ENCODE measurements at places on chromosomes 5 and 9.
A peak's percentile ranks its signal among the peaks of the same experiment; 100 is the strongest.

DNA sequence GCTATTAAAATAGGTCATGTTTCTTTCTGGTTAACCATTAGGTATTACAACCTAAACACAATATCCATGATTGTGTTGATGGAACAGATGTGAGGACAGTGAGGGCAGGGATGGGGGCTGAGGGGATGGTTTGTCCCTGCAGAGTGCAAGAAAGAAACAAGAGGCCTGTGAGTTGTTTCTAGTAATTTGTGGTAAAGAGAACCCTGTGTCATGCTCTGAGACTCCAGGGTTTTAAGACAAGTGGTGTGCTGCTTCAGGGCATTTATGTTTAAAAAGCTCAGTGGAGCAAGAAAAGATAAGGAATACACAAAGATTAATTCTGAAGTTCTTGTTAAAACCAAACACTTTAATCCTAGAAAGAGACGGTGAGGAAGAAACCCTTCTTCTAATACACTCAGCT, 656.5 kb downstream of the TLE1 start:
- no peak for DNase-seq

DNA sequence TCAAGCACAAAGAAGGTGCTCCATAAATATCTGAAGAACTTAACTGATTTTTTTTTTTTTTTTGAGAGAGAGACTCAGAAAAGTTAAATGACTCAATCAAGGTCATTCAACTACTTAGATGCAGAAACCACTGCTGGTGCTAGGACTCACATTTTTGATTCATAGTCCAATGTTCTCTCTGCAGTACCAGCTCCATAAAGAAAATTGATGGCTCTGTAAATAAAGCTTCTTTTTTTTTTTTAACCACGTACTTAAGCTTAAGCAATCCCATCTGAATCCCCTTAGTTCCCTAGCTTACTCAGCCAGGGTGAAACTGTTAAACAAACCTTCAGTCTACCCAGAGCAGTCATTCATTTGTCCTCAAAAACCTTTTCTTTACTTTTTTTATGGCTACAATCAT, 657.0 kb upstream of the WWC1 start:
- DNase-seq, result no peak

DNA sequence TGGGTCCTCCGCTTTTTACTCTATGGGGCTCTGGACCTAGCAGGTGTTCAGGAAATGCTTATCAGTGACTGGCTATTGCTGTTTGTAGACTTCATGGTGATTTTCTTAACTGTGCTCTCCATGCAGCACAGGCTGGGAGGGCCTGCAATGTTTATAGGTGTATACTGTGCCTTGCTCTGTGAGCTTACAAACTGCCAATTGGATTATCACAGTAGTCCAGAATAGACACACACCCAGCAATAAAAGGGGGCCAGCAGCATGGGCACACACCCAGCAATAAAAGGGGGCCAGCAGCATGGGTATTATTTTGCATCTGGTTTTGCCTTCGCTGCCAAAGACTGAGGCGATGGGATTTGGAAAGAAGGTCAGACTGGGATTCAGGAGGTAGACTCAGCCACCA, 100.0 kb downstream of the CRB2 start:
- DNase-seq, result no peak

DNA sequence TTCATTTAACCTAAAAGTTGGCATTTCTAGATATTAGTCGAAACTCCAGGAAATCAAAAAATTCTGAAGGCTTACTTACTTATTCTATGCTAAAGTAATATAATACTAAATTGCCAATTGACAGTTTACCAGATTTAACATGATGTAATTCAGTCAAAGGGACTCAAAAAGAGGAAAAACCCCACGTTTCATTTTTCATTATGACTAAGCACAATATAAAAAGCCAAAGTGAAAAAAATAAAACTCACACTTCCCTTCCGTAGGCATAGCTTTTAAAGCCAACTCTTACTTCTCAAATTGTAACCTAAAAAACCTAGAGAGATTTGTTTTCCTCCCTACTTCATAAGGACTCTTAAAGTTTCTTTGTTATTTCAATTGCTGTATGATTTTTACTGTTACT, 146.6 kb downstream of the RAPGEF6 start:
- DNase-seq, result no peak

GRCh38 chr5:179154346-179154990, 94.3 kb downstream of the ZNF354C start:
- no peak for DNase-seq

- no peak for DNase-seq
These were observed 109.4 kb downstream of the MAT2B start for GRCh38 chr5:163614787-163615186.

GRCh38 chr5:54398191-54398590, 57.3 kb upstream of the HSPB3 start:
- DNase-seq, result no peak

GRCh38 chr5:151483176-151483575, 35.8 kb downstream of the SLC36A1 start:
- DNase-seq, result no peak

GRCh38 chr9:71549023-71549422, 219.3 kb downstream of the CEMIP2 start:
- DNase-seq, result no peak

- no peak for DNase-seq
These were observed 89.4 kb downstream of the SH3TC2 start for GRCh38 chr5:148973455-148973854.

DNA sequence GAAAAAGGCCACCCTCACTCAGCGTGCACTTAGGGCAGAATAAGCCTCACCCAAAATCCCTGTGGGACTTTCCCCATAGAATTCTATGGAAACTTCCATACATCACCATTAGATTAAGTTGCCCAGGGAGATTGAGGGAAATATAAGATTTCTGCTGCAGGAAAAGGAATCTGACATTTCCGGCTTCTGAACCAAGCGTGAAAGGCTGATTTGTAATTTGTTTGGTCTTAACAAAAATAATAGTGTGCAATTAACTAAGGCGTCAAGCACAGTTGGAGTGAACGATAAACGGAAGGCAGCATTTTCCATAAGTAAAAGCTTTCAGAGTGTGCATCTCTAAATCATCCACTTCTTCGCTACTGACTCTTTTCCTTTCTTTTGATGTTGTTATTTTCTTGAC, 14.0 kb downstream of the UBE2QL1 start:
- no peak for DNase-seq

- DNase-seq, result no peak
These were observed 124.6 kb downstream of the ROR2 start for GRCh38 chr9:91825422-91825821.

- DNase-seq, result no peak
These were observed 64.3 kb upstream of the RUFY1 start for GRCh38 chr5:179485845-179486575.

GRCh38 chr5:133736512-133736911, 124.2 kb upstream of the FSTL4 start:
- no peak for DNase-seq

- no peak for DNase-seq
These were observed 237.8 kb downstream of the PAPPA start for GRCh38 chr9:116391306-116391900.

DNA sequence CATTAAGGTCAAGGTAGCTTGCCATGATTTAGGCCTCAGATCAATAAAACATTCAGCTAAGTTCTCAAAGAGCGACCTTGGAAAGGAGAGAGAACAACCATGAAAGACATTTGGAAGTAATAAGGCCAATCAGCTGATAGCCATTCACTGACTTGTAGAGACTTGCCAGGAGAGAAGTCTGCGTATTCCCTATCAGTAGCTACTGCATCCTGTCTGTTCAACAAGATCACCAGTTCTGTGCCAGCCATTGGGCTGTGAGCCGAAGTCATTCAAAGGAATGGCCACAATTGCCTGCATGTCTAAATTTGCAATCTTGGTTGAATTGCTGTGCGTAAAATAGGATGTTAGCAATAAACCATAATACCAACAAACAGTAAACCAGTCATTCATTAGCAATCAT, 219.8 kb downstream of the FBXL7 start:
- DNase-seq, result no peak

GRCh38 chr9:13165956-13166355, 113.5 kb downstream of the MPDZ start:
- no peak for DNase-seq

GRCh38 chr9:121889990-121890563, 203.0 kb downstream of the TTLL11 start:
- DNase-seq, result no peak

- no peak for DNase-seq
These were observed 199.1 kb upstream of the ZNF618 start for GRCh38 chr9:113677057-113677456.

DNA sequence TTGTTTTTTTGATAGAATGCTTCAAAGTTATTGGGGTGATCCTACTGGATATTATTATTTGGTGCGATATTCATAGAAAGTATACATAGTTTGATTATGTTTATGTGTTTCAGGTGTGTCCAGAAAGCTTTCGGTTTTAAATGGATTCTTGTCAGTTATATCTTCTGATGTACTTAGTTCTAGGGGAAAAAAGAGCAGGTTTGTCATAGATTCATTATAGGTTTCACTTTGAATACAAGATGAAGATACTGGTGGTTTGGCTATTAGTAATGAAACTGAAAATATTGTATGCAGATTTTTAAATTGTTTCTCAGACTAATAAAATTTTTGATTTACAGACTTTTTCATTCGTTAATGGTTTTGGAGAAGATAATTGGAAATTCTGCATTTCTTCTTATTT, 98.9 kb downstream of the MAN2A1 start:
- no peak for DNase-seq

- no peak for DNase-seq
These were observed 24.2 kb downstream of the LSM11 start for GRCh38 chr5:157767689-157768088.

GRCh38 chr5:147750065-147750464, 32.5 kb downstream of the JAKMIP2 start:
- no peak for DNase-seq

DNA sequence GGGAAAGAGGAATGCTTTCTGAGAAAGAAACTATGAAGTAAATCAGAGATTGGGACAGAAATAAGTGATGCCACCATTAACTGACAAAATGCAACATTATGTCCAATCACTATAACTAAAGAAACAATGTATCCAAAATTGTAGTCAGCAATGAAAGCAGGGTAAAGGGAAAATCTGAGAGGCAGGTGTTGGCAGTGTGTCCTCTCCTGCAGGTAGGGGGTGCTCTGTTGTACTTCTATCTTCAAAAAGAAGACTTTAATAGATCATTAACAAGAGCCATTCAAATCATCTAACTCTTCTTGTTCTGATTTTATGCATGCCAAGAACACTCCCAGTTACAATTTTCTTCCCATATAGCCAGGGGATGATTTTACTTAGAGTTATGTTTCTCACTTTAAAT, 1275.7 kb downstream of the PTPRD start:
- no peak for DNase-seq

- DNase-seq, result no peak
These were observed 4.9 kb downstream of the FBXO38 start for GRCh38 chr5:148388696-148389095.

GRCh38 chr9:127634021-127634420, 21.9 kb downstream of the STXBP1 start:
- DNase-seq, result no peak

DNA sequence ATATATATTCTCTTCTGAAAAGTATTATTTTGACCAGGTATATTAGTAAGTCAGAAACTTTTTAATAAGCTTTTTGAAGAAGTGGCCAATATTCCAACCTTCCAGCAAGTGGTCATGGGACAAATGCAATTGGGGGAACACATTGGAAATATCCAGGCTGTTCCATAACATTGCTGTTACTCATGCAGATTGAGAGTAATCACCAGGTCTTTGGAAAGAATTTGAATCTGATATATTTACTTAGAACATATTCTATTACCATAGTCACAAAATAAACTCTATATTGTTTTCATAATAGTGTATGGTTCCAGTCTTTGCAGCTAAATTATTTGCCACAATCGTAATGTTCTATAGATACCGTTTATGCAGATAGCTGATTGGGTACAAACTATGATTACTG, 102.8 kb downstream of the TAF11L14 start:
- no peak for DNase-seq

DNA sequence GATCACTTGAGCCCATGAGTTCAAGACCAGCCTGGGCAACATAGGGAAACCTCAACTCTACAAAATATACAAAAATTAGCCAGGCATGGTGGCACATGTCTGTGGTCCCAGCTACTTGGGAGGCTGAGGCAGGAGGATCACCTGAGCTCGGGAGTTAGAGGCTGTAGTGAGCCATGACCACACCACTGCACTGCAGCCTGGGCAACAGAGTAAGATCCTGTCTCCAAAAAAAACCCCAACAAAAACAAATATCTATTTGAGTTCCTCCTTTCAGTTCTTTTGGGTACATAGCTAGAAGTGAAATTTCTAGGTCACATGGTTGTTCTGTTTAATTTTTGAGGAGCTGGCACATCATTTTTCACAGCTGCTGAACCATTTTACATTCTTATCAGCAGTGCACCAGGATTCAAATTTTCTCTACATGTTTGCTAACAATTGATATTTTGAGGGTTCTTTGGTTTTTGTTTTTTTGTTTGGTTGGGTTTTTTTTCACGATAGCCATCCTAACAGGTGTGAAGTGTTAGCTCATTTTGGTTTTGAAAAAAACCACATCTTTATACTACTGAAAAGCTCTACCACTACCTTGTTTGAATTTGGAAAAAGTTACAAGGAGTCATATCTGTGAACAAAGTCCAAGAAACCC, 176.9 kb upstream of the SLC12A2 start:
- no peak for DNase-seq

DNA sequence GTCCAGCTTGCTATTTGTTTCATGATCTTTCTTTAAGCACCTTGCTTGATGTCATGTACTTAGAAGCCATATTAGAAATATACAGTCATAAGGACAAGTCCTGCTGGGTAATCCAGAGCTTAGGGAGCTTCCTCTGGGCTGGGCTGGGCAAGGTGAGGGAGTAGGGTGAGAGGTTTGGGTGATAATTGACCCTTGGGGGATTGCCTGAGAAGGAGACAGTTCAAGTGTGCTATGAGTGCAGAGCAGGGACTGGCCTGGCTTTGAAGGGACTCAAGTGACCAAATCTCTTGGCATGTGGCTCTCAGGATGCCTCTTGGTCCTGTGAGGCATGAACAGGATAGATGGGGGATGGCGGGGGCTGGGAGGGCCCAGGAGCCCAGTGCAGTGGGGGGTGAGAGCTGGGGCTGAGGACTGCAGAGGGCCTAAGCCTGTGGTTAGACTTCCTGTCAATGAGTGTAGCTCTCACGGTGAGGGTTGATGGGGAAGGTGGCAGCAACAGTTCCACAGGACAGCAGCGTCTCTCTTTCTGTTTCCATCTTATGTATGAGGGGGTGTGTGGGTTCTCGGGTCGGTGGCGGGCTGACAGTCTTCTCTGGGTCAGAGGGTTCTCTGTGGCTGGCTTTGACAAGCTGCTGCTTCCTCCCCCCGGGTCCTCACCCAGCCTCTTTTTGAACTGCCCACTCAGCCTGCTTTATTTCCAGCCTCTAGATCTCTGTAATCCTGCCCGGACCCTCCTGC, 53.5 kb downstream of the RGS3 start:
- DNase-seq, result peak; percentile 12

- DNase-seq, result no peak
These were observed 95.9 kb downstream of the UGCG start for GRCh38 chr9:111992523-111992922.
